NCI-H2081 (cell line): ENCODE measurements at places on chromosomes 16 and 17.

- no peak for DNase-seq
Measured at GRCh38 chr17:12386225-12386624, 279.5 kb upstream of the MYOCD start.

DNA sequence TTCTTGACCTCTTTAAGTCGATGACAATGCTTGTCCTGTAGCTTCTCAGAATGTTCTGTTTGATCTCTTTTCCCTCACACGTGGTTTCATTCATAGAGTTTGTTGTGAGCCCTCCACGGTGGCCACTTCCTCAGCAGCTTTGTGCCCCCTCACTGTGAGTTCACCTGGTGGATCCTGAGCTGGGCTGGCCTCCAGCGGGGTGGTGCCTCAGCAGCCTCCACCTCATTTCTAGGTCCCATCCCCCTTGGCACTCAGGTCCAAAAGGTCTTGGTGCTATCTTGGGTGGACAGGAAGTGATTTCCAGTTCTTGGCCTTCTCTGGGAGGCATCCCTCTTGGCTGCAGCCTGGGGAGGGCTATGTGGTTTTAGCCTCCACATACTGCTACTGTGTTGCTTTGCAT lies 203.2 kb upstream of the WSCD1 start:
- no peak for DNase-seq

DNA sequence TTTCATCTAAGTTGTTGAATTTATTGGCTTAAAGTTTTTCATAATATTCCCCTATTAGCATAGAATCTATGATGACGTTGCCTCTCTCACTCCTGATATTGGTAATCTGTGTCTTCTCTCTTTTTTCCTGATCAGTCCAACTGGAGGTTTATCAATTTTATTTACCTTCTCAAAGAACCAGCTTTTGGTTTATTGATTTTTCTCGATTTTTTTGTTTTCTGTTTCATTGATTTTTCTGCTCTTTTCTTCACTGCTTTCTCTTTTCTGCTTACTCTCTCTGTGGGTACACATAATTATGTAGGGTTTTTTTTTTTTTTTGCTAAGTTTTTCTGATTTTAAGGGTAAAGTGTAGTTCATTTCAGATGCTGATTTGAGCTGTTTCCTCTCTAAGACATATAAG lies 29.7 kb downstream of the MRTFB start:
- DNase-seq = no peak

DNA sequence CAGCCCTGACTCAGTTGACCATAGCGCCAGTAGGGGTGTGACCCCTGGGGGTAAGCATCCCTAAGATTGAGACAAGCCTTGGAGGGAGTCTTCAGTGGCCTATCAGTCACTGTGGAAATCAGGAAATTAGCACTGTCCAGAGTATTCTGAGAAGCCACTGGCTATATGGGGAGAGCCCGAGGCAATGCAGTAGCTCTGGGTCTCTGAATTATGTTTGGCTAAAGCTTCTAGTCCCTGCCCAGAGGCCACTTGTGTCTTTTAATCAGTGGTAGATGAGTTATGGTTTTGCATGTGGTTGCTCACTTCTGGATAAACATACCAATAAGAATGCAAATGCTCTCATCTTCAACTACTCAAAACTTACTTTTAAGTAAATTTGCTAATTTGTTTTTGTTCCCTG lies 100.6 kb upstream of the TOX3 start:
- no peak for DNase-seq

DNA sequence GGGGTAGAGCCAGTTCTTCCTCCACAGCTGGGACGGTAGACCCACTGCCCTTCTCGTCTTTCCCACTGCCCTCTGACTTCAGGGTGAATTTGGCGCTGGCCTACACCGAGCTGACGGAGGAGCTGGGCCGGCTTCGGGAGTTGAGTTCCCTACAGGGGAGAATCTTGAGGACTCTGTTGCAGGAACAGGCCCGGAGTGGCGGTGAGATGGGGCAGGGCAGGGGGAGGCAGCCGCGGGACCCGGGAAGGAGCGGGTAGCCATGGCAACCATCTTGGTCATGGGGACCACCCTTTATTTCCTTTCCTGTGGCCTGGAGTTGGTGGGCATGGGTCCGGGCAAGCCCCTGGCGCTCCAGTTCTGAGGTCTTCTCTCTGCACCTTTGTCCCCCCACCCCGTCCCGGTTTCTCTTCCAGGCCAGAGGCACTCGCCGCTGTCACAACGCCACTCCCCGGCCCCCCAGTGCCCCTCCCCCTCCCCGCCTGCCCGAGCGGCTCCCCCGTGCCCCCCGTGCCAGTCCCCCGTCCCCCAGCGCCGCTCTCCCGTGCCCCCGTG lies 14.4 kb downstream of the TBKBP1 start:
- DNase-seq = no peak

DNA sequence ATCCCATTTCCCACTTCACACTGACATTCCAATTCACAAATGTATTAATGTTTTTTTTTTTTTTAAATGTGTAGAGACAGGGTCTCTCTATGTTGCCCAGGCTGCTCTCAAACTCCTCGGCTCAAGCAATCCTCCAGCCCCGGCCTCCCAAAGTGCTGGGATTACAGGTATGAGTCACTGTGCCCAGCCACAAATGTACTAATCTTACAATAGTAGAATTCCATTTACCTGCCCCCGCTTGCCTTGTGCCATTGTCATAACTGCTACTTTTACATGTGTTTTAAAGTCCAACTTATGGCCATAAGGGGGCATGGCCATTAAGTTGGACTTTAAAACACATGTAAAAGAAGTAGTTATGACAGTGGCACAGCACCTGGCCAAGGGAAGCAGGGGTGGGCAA lies 4.6 kb downstream of the MMP28 start:
- DNase-seq = no peak

GRCh38 chr16:26647870-26648269 lies 418.9 kb upstream of the C16orf82 start:
- no peak for DNase-seq

GRCh38 chr17:57910462-57911420 lies 44.5 kb downstream of the CUEDC1 start:
- no peak for DNase-seq

GRCh38 chr17:40490289-40490853 lies 11.1 kb downstream of the TNS4 start:
- DNase-seq = no peak

GRCh38 chr17:45904866-45905265 lies 10.5 kb downstream of the MAPT start:
- DNase-seq = no peak

DNA sequence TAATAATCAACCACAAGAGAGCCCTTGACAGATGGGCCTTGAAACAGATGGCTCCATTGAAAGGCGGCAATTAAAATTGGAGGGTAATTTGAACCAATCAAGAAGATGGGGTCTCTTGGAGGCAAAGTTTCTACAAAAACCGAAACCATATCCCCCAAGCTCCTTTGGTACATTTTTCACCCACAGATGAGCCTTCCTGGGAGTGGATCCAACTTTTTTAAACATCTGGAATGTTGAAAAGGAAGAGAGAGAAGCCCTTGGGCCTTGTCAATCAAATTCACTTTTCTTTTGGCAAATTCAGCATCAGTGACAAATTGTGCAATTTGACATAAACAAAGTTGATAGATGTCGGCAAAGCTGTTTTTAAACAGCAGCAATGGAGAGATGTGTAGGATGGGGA lies 13.2 kb upstream of the NUP93 start:
- DNase-seq = no peak

DNA sequence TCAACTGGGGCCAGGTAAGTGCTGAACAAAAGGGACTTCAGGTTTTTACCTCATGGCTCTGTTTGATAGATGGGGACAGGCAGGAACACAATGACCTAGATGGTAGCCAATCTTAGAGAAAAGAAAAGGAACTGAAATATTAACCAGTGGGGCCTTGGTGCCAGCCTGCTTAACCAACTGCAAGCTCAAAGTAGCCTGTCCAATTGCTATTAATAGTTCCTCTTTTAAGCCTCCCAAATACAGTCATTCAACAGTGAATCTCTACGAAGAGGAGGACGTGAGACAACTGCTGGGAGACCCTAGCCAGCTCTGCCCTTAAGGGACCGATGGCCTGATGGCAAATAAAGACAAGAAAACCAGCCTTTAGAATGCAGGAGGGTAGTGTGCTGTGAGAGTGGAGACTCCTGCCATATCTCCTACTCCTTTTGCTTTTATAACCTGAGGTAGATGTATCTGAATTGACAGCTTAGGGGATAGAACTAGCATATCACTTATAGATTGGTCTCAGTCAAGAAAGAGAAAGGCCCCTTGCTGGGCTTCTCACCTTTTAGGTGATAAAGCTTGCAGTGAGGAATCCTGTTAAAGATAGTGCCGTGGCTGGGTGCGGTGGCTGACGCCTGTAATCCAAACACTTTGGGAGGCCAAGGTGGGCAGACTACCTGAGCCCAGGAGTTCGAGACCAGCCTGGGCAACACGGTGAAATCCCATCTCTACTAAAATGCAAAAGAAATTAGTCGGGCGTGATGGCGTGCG lies 28.3 kb downstream of the ARSG start:
- DNase-seq = no peak

DNA sequence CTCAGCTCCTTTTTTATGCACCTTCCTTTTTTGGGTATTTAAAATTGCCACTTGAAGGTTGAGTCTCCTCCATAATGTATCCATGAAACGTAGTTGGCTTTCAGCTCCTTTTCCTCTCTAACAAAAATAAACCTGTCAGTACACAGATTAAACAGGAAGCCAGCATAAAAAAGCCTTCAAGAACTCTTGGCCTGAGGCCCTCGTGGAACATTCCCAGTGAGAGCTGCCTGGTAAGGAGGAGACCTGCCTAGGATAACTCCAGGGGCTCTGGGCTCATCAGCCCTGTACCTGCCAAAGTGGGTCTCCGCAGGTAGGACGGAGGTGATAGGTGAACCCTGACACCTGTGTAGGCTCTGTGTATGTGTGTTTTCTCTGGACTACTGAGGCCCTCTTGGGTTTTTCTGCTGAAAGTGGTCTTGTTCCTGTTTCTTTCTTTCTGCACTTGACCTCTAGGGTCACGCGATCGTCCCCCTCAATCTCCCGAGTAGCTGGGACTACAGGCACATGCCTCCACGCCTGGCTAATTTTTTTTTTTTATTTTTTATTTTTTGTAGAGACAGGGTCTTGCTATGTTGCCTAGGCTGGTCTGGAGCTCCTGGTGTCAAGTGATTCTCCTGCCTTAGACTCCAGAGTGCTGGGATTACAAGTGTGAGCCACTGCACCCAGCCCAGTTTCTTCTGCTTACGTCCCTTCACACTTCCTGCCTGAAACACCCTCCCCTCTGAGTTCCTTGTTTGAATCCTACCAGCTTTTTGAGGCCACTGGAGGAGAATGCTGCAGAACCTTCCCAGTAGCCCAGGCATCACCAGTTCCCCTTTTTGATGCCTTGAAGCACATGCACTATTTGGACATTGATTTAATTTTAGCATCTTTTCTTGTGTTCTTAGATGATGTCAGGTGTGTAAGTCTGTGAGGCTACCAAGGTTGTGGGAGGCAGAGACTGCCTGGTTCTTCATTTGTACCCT lies 9.8 kb downstream of the PGS1 start:
- DNase-seq = no peak

DNA sequence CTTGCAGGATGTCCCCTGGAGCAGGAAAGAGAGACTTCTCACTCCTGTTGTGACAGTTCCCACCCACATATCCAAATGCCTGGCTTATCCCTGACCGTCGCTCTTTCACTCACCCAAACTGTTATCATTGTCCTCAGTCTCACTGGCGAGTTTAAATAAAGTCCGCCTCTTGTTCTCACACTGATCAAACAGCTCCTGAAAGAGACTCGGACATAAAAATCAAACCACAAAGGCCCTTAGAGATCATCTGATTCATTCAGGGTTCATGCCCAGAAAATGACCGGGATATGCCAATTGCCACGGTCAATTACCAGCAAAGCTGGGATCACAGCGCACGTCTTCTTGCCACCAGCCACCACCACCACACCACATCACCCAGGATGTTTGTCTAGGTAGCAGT lies 19.9 kb downstream of the GGA3 start:
- DNase-seq = no peak
